Stimulated activated CD8-positive, alpha-beta memory T cell treated with anti-CD3 and anti-CD28 coated beads, Interleukin-4, amount 100 ng/mL, for 24 hours (primary cell): ENCODE measurements at places on chromosomes 7 and 10.

- DNase-seq, result no peak
Measured at GRCh38 chr10:114925587-114926586, 12.1 kb upstream of the TRUB1 start.

DNA sequence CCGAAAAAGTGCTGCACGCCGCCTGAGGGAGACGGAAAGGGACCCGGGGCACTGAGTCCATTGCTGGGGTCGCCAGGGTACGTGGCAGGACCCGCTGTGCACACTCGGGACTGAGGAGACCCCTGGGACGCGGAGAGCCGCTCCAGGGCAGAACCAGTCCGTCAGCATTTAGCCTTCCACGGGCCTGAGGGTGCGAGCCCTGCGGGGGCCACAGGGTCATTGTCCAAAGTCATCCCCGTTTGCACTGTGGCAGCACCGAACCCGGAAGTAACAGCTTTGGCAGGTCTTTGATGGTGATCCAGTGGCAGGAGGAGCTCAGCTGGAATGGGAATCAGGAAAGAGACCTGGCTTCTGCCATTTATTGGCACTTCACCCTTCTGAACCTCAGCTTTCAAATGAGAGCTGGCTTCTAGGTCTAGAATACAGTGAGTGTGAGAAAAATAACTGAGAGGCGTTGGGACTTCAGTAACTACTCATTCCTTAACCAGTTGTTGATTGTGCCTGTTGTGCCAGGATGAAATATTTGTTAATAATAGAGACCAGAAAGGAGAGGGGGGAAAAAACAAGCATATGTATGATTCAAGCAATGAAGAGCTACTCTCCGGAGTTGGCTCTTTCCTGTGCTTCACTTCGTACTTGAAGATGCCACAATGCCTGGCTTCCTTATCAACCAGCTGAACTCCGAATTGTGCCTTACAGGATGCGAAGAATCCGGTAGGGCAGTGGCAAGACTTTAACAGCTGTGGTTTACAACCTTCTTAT lies 811 bp upstream of the ARHGAP12 start:
- DNase-seq, result peak; percentile 4

GRCh38 chr10:86082556-86082955 lies 284.0 kb downstream of the GRID1 start:
- DNase-seq, result no peak

- DNase-seq, result no peak
Measured at GRCh38 chr10:52617346-52617745, 155.2 kb downstream of the MBL2 start.

DNA sequence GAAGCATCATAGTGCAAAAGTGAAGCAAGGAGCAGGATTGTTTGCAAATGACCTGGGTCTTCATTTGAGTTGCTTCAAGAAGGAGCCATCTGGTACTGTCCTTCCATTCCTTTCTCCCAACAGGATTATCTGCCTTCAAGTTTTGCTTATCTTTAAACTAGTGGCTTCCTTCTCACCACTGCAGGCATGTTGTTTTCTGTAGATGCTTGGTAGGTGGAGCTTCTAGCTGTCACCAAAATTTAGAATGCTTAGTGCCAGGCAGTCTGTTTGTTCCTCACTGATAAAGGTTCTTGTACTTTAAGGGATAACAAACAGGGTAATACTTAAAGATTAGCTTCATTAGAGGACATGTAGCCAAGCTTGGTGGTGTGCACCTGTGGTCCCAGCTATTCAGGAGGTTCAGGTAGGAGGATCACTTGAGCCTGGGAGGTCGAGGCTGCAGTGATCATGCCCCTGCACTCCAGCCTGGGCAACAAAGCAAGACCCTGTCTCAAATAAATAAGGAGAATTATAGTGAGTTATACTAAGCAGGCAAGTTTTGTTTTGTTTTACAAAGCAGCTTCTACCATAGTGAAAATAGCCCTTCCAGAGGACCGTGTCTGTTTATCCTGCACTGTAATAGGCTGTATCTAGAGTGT lies 5.7 kb downstream of the ARL5B start:
- DNase-seq, result no peak

- DNase-seq, result no peak
Measured at GRCh38 chr10:18607503-18608378, 43.6 kb downstream of the NSUN6 start.
